Epithelial cell of proximal tubule (primary cell): ENCODE measurements at places on chromosomes 4 and X. TPM values are rescaled to one million over a fixed set of nuclear protein-coding genes. Genes with fewer than 3 reads are reported as not detected.

The ZNF275 gene
- 4.8 and 5.3 TPM in 2 replicates for total RNA-seq

The MAN2B2 gene
- total RNA-seq, result 13.0 and 20.6 TPM in 2 replicates

The EDNRA gene
- 3.3 and 3.9 TPM in 2 replicates for total RNA-seq

The EIF1AX gene
- total RNA-seq, result 44.9 and 61.6 TPM in 2 replicates

The AFM gene
- not detected in 2 replicates for total RNA-seq

The SRPK3 gene
- 0.17 TPM in 1 of 2 replicates, not detected in the other for total RNA-seq

The CSAG1 gene
- not detected in 2 replicates for total RNA-seq

The ZC4H2 gene
- total RNA-seq, result 15.3 and 18.9 TPM in 2 replicates

The SPIN2A gene
- total RNA-seq, result 0.14 TPM in 1 of 2 replicates, not detected in the other

The CT55 gene
- not detected in 2 replicates for total RNA-seq

The CSAG3 gene
- total RNA-seq, result not detected in 2 replicates

The AKAP14 gene
- total RNA-seq, result not detected in 2 replicates

The S100P gene
- 0.14 and 92.5 TPM in 2 replicates for total RNA-seq

The ZMAT1 gene
- 0.72 and 2.7 TPM in 2 replicates for total RNA-seq

The APOOL gene
- total RNA-seq, result 6.9 and 7.5 TPM in 2 replicates

The MPP1 gene
- total RNA-seq, result 9.2 and 10.3 TPM in 2 replicates

The RAI2 gene
- total RNA-seq, result 0.17 TPM in 1 of 2 replicates, not detected in the other

The HTN3 gene
- not detected in 2 replicates for total RNA-seq

The HSFX3 gene
- not detected in 2 replicates for total RNA-seq

The ZCCHC12 gene
- 0.14 and 0.46 TPM in 2 replicates for total RNA-seq

The PCSK1N gene
- 12.4 and 19.3 TPM in 2 replicates for total RNA-seq

The COX7B2 gene
- total RNA-seq, result not detected in 2 replicates
